ENCODE measurements at places on chromosomes 2 and 18.

DNA sequence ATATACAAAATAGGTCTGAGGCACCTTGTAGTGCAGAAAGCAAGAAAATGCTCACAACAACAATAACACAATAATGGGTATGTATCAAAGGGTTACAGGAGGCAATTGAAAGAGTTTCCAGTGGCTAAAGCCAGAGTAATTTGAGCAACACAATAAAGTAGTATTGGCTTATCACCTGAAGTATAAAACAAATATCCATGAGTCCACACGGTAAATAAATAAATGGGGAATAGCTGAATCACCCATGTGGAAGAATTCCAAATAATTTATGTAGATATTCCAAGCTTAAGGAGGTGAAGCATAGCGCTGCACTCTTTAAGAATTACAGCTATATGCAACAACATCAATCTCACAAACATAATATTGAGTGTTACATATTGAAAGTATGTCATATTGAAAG, 110.8 kb downstream of the AFF3 start:
- DNase-seq = no peak

- DNase-seq = no peak
Measured at GRCh38 chr2:241108271-241109209, 6.5 kb upstream of the MTERF4 start.

- peak; percentile 68 for DNase-seq
Measured at GRCh38 chr2:33321236-33321771, 155.1 kb upstream of the RASGRP3 start.

DNA sequence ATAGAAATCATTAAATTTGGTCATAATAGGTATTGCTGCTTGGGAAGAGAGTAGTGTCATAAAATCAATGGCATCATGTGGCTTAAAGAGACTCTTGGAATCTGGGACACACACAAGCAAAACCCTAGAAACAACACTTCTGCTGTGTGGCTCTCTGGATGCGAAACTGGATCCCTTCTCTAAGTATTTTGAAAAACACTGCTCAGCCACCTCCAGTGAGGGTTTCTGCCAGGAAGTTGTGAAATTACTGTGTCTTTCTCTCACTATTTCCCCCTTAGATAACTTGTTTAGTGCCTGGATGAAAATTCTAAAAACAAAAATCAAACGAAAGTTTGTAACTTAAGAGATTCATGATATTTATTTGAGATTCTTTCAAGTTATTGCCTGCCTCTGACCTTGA, 163.8 kb downstream of the RHBDD1 start:
- no peak for DNase-seq

DNA sequence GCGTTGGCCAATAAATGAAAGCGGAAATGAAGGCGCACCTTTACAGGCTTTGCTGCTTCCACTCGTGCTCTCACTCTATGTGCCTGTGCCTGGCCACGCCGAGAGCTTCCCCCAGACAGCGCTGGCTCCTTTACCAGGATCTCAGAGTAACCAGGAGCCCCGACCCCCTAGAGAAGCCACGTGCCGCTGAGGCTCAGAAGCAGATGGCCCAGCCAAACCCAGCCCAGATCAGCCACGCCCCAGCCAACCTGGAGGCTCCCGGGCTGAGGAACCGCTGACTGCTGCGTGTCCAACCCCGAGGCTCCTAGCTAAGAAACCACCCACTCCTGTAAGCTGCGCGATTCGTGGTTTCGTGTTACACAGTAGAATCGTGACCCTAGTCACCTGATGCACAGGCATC, 199.3 kb downstream of the NCK2 start:
- no peak for DNase-seq

DNA sequence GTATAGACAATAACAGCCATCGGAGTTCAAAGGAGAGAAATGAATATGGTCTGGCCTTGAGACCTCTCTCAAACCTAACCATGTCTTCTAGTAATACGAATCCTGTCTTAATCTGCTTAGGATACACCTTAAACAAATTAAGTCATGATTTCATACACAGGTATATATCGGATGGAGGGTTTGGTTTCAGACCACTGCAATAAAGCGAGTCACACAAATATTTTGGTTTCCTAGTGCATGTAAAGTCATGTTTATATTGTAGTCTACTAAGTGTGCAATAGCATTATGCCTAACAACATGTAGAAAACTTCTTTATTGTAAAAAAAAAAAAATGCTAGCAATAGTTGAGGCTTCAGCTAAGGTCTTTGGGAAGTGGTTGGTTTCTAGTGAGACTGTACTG, 73.8 kb downstream of the EML6 start:
- no peak for DNase-seq

GRCh38 chr2:66789741-66790140, 354.8 kb downstream of the MEIS1 start:
- DNase-seq = no peak

Measured in GM04504 (cell line).